ENCODE measurements at places on chromosomes 6 and 20.
A peak's percentile ranks its signal among the peaks of the same experiment; 100 is the strongest.

DNA sequence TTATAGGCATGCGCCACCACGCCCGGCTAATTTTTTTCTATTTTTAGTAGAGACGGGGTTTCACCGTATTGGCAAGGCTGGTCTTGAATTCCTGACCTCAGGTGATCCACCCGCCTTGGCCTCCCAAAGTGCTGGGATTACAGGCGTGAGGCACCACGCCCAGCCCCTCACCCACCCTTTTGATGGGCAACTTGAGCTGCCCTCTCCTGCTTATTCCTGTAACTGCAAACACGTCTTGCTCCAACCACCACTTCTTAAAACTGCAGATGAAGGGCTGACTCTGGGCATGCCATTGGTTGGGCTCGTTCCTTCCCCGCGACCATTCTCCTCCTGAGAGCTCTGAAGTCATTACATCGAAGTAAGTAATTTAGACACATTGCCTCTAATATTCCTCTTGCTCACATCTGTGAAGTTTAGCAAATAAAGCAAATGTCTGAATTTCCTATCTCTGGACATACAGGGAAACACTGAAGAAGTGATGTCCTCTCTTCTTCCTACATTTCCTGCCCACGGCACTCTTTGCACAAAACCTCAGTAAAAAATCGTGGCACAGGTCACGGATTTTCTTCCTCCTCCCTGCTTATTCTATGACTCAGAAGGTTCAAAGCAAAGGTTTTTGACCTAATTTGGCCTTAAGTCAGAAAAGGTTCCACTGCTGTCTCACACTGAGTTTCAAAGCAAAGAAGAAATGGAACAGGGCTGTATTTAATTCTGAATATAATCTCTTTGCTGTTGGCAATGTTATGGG is 117.5 kb downstream of the GMPR start:
- no peak for DNase-seq

DNA sequence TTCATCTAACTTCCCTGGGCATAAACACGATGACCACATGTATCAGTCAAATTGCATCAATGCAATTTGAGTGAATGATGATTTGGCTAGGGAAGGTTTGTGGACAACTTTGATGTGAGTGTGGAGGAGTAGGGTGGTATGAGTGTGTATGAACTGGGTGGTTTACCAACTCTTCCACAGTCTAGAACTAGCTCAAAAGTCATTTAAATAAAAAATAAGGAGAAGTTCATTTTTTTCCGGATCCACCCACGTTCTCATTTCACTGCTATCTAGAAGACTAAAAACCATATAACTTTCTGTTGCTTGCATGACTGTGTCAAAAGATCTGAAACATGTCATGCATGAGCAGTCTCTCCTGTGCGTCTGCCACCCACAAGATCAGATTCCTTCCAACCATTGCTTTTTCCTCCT is 23.6 kb downstream of the SLC35D3 start:
- DNase-seq, result no peak

DNA sequence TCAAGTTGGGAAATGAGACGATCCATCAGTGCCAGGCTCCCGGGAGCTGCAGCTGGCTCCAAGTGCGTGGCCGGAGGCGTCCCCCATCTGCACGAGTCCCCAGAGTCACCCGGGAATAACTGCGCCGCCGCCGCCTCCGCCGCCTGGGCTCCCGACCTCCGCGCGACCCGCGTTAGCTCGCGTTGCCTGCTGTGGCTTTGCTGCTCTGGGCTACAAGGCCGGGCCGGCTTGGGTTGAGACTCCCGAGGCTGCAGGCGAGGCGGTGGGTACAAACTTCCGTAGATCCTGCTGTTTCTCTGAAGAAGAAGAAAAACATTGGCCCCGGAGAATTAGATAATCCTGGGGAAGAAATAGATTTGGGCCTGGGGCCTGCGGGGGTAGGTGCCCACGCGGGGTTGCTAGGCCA is 7.4 kb upstream of the LAMP5 start:
- no peak for DNase-seq

DNA sequence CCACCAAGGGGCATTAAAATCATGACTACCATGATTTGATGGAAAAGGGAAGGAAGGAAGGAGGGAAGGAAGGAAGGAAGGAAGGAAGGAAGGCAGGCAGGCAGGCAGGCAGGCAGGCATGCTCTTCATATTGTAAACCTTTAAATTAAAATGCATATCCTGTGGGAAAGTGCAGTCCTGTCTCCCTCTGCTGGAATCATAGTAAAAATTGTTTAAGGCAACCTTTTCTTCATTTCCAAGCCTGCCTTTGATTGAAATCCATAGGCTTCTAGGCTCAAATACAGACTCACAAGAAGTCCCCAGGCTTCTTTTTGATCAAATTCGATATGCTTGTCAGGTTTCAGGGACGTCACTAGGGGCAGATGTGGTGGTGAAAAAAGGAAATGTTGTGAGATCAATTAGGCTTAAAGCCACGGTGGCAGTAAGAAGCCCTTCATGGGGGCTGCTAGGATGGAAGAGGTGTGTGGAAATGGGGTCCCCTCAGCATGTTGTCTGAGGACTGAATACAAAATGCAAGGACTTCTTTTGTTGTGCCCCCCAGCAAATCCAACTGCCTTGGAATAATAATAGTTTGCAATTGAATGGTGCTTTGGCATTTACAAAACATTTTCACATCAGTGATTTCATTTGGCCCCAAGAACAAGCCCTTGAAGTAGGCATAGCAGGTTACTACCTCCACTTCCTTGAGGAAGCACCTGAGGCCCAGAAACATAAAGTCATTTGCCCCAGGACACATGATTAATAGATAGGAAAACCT is 25.6 kb upstream of the GABRR1 start:
- no peak for DNase-seq

DNA sequence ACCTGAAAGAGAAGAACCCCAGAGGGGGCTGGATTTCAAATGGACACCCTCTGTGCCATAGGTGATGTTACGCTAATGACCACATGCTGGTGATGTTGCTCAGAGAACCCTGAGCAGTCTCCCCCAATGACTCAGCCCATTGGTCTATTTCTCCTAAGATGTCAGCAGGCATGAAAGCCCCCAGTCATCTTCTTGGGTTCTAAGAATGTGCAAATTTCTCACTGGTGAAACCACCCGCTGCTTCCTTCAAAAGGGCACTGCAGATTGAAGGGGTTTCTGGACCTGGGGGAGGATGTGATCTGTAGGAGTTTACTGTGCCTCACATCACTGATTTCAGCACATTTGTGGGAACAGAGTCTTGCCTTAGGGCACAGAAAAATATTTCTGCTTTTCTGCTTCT is 298.4 kb upstream of the MOCS1 start:
- DNase-seq, result no peak

- DNase-seq, result no peak
Measured at GRCh38 chr20:56974499-56975250, 291.8 kb downstream of the BMP7 start.

- no peak for DNase-seq
Measured at GRCh38 chr6:96610019-96610418, 47.1 kb downstream of the FHL5 start.

DNA sequence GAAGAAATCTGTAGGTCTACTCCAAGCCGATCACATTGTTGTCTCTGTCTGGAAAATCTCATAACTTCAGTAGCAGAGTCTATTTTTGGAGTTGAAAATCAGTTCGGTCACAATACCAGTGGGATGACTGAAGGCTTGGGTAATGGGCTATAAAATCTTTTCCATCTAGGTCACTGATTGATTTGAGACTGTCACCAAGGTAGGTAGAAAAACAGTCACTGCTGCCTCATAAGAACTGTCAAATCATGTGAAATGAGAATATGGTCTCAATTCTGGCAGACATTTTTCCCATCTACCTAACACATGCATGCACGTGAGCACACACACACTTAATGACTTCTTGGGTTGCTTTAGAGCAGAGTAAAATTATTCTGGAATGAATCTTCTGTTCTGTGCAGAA is 1162.8 kb upstream of the CITED2 start:
- no peak for DNase-seq

GRCh38 chr6:98835149-98836024 is 1.0 kb downstream of the POU3F2 start:
- peak; percentile 19 for DNase-seq

DNA sequence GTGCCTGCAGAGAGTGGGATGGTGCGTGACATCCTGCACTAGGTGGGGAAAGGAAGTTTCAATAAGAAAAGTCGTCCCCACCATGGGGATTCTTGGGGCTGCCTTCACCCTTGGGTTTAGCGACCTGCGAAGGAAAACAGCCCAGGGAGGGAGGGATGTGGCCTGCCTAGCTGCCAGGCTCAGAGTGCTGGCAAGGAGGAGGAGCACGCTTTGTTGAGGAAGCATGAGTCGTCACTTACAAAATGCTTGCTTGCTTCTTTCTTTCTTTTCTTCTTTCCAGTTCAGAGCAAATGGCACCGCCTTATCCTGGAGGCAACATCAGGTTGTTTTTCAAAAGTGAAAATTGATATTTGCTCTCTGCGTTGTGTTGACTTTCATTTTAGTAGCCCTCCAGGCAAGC is 123.2 kb downstream of the TFAP2C start:
- no peak for DNase-seq

GRCh38 chr20:8930726-8931125 is 138.2 kb upstream of the PLCB4 start:
- DNase-seq, result peak; percentile 30

GRCh38 chr6:12335131-12335527 is 45.0 kb downstream of the EDN1 start:
- no peak for DNase-seq

- DNase-seq, result no peak
Measured at GRCh38 chr20:32941155-32941885, 62.9 kb downstream of the SUN5 start.

DNA sequence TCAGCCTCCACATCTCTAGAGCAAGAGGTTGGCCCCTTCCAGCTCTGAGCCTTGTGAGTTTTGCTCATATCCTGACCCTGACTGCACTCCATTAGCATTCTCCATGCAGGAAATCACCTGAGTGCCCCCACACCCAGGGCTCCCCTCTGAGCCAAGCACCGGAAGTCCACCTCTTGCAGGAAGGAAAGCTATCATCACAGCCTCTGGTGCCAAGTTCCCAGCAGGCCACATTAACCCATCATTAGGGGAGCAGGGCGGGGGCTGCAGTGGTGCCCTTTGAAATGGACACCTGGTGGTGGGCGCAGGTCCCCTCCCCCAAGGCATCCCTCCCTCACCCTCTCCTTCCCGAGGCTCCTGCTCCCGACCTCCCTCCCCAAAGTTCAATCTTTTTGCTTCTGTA is 16.1 kb downstream of the GRM4 start:
- no peak for DNase-seq

DNA sequence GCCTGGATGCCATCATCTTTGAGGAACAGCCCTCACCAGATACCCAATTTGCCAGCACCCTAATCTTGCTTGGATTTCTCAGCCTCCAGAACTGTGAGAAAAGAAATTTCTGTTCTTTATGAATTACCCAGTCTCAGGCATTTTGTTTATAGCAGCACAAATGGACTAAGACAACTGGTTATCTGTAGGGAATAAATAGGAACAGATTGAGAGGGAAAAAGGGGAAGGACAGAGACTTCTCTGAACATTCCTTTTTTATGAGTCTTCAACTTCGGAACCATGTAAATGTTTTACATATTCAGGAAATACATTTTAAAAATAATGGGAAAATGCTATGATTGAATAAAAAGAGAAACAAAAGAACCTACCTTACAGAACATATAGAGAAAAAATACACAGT is 20.9 kb downstream of the KCTD20 start:
- no peak for DNase-seq

- no peak for DNase-seq
Measured at GRCh38 chr6:90229331-90230010, 67.2 kb downstream of the BACH2 start.

DNA sequence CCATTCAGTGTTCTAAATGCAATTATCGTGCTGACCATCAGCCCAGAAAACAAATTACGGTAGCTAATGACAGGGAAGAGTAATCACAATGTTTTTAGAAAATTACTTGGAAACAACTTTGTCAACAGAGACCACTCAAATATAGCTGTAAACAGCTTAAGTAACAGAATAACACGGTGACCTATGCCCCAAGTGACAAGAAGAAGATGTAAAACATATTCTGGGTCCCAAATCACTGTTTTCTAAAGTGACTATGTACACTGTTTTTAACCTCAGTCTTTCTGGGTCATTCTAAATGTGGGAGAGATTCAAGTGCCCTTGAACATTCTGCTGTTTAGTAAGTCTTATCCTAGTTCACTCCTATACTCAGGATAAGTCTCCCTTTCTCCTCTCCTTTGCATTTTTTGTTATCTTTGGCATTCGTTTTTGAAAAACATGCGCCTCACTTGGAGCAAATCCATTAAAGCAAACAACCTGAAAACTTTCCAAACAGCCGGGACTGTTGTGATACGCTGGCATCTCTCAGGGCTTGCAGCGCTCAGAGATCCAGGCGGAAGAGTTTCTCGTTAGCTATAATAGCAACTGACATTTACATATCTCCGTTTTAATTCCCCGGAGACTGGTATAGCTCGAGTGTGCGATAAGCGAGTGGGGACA is 114.5 kb upstream of the SOX4 start:
- no peak for DNase-seq

DNA sequence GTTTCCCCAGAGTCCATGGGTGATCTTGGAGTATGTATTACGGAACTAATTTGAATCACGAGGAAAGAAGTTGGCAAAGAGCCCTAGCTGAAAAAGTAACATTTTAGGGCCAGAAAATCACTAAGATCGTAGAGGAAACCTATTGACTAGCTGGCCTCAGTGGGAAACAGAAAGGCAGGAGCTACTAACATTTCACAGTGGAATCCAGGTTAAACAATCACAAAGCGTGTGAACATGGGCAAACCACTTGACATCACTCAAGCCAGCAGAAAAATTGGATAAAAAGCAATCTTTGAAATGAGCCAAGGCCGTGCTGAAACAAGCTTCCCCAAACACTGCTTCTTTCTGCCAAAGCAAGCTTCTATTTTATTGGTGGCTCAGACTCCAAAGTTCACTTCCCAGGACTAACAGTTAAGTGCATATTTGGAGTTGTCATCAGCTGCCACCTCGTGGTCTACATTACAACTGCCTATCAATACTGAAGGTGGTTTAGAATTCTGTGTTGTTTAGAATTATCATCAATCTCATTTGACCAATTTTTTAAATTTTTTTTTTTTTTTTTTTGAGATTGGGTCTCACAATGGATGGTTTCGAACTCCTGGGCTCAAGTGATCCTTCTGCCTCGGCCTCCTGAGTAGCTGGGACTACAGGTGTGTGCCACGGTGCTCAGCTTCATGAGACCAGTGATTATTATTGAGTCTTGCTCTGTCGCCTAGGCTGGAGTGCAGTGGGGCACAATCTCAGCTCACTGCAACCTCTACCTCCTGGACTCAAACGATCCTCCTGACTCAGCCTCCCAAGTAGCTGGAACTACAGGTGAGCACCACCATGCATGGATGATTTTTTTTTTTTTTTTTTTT is 10.6 kb downstream of the RPS10 start:
- no peak for DNase-seq

GRCh38 chr6:158072083-158072721 is 90.5 kb downstream of the SYNJ2 start:
- peak; percentile 29 for DNase-seq

GRCh38 chr6:34867484-34867883 is 20.4 kb downstream of the TAF11 start:
- no peak for DNase-seq

GRCh38 chr6:75913040-75913439 is 159.4 kb downstream of the IMPG1 start:
- no peak for DNase-seq
